Type B pancreatic cell (in vitro differentiated cells): ENCODE measurements at places on chromosomes 13 and 19. TPM values are rescaled to one million over a fixed set of nuclear protein-coding genes. Genes with fewer than 3 reads are reported as not detected.

GRCh38 chr19:6711078-6711361 is 9.4 kb downstream of the C3 start:
- no peak for DNase-seq

DNA sequence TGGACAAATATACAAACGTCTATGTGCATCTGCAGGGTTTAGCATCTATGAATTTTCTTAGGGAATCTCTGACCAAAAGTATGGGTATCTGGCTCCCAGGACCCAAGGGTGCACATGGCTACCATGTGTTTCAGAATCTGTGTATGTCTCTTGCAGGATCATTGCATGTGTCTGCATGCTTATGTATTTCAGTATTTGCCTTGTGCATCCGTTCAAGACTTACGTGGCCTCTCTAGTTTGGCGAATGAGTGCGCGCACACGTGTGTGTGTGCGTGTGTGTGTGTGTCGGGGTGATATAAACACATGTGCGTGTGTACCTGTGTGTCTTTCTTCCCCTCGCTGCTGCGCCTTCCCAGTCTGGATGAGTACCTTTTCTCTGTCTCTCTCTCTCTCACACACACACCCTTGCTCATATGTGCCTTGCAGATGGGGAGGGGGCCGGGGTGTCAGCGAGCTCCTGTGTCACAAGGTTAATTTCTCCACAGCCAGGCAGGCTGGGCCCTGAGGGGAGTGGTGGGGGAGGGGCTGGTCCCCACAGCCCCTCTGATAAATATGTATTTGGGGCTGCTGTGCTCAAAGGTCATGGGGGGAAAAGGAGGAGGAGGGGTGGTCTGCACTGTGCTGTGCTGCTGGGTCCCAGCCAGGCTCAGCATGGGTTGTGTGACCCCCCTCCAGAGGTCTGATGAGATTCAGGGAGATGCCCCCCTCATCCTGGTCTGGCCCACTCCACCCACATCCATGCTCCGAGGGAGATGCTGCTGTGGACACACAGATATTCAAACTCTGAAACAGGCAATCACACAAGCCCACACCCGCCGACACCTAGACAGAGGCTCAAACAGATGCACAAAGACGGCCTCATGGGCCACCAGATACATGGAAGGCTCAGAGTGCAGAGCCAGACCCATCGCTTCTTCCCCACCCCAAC is 37.5 kb upstream of the POU2F2 start:
- no peak for DNase-seq

DNA sequence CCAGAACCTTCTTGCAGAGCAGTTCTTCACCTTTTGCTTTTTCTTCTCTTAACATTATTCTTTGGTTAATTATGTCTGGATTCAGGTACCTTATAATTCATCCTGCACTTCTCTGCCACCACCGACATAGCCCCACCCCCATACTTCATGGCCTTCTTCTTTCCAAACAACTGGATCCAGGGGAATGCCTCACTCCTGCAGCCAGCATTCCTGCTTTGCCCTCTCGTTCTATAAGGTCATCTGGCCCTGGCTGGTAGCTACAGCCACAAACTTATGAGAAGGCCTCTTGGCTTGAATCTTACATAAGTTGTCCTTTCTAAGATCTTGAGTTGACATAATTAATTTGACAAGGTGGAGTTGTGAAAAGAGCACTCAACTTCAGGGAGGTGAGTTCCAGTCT is 84.1 kb upstream of the FRY start:
- DNase-seq = no peak

Gene PEX11G
- 4.8 and 5.7 TPM in 2 replicates for total RNA-seq

Gene ACER1
- not detected in 2 replicates for total RNA-seq

Gene ZNF253
- total RNA-seq = 22.6 and 36.6 TPM in 2 replicates

Gene OR4F17
- total RNA-seq = not detected in 2 replicates
